Esophagus mucosa (tissue), 1 donor: ENCODE measurements at places on chromosomes 12 and 14. TPM values are rescaled to one million over a fixed set of nuclear protein-coding genes. Genes with fewer than 3 reads are reported as not detected.

DNA sequence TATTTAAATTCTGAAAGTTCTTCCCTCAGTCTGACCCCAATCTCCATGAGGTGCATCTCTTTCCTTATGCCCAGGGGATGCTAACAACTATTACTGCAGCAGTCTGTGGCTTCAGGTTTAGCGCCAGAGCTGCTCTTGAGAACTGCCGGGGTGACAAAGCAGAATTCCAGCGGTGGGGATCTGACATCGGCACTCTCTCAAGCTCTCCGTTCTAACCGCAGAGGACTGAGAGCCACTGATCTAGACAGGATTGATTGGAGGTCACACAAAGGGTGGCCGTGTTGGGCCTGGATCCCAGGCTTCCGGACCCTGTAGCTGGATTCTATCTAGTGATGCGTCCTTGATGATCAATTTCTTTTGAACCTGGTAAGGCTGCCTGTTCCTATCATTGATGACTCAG, 155.6 kb upstream of the TMEM132C start:
- no peak for ATAC-seq

DNA sequence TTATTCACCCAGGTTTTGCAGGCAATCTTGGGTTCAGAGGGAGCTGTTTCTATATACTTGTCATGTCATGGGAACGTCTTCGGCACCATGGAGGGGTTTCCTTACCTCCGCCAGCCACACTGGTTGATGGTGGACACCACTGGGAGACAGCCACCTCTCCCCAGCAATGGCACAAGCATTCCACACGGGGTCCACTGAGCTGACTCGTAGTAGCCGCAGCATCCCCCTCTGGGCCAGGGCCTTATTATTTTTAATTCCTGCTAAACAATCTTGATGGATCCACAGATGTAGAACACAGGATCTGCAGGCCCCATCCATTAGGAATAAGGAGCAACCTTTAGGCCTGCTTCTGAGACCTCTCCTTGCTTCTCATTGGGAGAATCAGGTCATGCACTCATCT, 132.9 kb downstream of the DICER1 start:
- ATAC-seq = no peak

Gene ENDOU
- 66.9 TPM for total RNA-seq

Gene CLEC4E
- not detected for total RNA-seq

DNA sequence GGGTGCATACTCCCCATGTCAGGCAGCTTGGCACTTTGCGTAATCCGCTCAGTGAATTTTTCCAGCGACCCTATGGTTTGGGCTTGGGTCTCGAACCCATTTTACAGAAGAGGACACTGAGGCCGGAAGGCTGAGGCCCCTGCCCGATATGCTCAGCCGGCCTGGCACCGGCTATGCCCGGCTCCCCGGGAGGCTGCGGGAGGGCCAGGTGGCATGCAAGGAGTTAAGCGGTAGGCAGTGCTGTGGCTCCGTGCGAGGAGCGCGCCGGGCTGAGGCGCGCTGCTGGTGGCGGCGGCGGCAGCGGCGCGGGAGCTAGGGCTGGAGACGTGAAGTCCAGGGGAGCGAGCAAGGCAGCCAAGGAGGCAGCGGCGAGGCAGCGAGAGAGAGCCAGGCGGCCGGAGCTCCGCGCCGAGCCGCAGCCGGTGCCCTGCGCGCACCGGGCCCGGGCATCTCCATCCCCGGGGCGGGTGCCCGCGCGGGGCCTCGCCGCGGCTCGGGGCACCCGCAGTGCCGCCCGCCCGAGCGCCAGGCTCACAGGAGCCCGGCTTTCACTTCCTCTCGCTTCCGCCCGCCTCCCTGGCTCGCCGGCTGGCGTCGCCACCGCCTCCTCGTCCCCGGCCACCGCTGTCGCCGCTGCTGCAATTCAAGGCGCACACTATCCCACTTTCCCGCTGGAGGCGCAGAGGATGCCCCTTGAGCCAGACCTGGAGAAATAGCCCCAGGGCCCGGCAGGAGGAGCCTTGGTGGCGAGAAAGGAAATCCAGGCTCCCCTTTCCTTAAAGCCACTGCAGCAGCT, at the start of gene WSCD2:
TSS of gene WSCD2 (plus strand) at position 272 of the 796 bp plus-strand sequence. CDS start 66,545 bp downstream, outside the sequence.
- ATAC-seq = peak; percentile 49

Gene GALNT6
- 13.4 TPM for total RNA-seq

- ATAC-seq = no peak
Measured at GRCh38 chr12:24719293-24719721, 229.6 kb downstream of the BCAT1 start.

GRCh38 chr12:14643251-14643650, 53.1 kb downstream of the GUCY2C start:
- no peak for ATAC-seq

DNA sequence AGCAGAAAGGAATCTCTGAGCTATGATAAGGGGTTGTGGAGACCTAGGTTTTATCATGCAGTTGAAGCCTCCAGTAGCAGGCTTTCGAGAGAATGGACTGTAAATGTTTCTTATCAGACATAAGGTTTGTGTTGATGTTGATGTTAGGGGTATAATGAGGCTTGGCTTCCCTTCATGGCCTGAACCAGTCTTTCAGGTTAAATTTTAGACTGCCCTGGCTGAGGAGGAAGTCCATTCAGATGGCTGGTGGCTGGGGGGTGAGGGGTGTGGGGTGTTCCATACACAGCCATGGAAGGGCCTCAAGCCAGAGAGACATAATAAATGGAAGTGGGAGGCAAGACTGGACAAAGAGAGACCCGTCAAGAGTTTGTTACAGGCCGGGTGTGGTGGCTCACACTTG, 65.1 kb downstream of the IRF2BPL start:
- no peak for ATAC-seq

DNA sequence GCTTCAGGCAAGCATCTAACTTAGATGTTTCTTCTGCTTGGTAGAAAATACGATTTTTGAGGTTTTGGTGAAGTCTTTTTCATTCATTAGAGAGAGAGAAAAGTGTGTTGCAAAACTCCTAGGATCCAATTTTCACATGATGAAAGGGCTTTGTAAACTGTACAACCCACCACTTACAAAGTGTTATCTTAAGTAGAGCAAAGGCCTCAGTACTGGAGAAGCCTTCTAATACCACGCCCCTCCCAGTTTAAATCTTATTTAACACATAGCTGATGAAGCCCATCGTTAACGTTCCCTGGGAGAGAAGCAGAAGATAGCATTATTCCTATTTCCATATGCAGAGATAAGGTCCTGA, 869 bp downstream of the APOLD1 start:
- ATAC-seq = peak; percentile 6
